A549 (cell line): ENCODE measurements at places on chromosomes 2 and 18. TPM values are rescaled to one million over a fixed set of nuclear protein-coding genes. Genes with fewer than 3 reads are reported as not detected.

The UGT1A5 gene
- 0.12 TPM in 1 of 3 replicates, not detected in the others for polyA plus RNA-seq

The ONECUT2 gene
- polyA plus RNA-seq: 0.32 to 0.47 TPM (median 0.45 TPM) in 3 replicates

DNA sequence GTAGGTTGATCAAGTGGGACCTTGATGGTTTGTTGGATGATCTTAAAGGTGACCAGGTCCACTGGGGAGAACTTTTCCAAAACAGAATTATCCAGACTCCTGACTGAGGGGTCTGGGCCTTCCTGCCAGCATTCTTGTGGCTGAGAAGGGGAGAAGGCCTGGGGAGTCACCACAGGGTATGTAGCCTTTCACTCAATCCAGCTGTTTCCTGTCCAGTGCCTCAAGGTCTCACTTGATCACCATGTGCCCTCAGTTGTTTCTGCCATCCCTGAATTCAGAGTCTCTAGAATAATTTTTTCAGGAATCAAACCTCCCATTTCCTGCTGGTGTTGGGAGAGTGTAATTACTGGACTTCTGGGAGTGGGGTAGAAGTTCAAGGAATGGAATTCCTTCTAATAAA, 54.4 kb upstream of the TANC1 start:
- DNase-seq: no peak

DNA sequence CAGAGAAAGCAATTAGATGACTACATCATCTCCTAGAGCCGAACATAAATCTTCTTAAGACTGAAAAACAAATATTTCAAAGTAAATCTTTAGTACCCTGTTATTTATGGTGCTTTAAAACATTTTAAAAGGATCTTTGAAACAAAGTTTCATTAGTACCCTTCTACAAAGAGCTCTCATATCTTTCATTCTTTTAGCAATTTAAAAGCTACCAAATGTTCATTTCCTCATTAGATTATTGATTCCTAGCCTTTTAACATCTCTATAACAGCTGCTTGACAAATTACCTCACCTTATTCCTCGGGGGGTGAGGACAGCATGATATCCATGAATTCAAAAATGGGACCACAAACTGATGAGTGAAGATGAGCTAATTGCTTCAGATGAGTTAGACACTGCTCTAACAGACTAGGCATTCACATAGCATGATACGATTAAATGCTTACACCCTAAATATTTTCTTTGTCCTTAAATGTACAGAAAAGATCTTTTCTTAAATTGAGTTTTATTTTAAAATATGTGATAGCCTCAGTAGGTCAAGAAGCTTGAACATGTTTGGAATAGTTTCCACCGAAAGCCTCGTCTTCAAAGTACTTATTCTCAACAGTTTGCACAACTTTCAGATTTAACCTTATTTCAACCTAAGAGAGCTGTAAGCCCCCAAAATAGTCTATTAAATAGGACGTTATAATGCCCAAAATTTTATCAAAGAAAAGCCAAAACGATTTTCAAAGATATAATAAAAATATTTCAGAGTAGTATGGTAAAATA, 2.1 kb downstream of the ATAD2B start:
- DNase-seq: no peak

The REEP1 gene
- 0.36 to 0.52 TPM (median 0.45 TPM) in 3 replicates for polyA plus RNA-seq

The DNAH6 gene
- polyA plus RNA-seq: 0.05 to 0.13 TPM (median 0.08 TPM) in 3 replicates

GRCh38 chr2:75563591-75563990, 2.9 kb upstream of the EVA1A start:
- no peak for DNase-seq

GRCh38 chr2:1772471-1773267, 28.4 kb upstream of the PXDN start:
- DNase-seq: no peak
